GM20000 (cell line): ENCODE measurements at places on chromosomes 3 and 15.

GRCh38 chr3:123034120-123034519 is 6.6 kb upstream of the SEMA5B start:
- no peak for DNase-seq

GRCh38 chr3:22392286-22392685 is 641.3 kb upstream of the ZNF385D start:
- no peak for DNase-seq

- no peak for DNase-seq
These were observed 24.3 kb downstream of the ATP10A start for GRCh38 chr15:25838871-25839195.

DNA sequence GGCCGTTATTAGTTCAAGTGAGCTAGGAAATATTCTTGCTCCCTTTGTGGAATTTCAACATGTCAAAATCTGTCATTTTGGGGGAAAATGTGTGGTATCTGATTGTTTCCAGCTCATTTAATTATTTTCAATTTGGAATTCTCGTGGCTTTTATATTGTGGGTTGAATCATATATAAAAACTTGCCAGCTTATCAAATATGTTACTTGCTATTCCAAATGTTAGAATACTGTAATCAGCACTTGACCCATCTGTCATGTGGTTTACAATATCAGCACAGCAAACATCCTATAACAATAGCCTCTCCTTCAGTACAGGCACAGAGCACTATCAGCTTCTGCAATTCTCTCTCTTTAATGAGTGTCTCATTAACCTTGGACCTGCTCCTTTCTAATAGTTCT is 130.2 kb upstream of the FEZF2 start:
- DNase-seq, result no peak

GRCh38 chr3:138066383-138066782 is 49.0 kb downstream of the DZIP1L start:
- DNase-seq, result peak; percentile 46

DNA sequence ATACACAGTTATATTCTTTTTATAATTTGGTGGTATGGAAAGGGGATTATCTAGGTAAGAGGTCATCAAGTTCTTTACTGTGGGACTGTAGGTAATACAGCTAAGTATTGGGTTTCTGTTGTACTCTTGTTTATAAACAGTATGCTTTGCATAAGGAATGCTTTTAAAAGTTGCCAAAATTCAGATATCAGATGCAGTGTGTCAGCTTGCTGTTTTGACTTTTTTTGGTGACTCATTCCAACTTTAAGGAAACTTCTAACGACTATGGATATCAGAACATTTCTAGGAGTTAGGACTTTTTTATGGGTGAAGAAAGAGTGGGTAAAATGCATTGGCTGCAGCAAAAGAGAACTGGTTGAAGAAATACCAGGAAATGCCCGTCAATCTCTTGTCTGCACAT is 2.8 kb downstream of the SCAANT1 start:
- DNase-seq, result no peak

GRCh38 chr3:193590088-193590856 is 2.7 kb upstream of the OPA1 start:
- no peak for DNase-seq

DNA sequence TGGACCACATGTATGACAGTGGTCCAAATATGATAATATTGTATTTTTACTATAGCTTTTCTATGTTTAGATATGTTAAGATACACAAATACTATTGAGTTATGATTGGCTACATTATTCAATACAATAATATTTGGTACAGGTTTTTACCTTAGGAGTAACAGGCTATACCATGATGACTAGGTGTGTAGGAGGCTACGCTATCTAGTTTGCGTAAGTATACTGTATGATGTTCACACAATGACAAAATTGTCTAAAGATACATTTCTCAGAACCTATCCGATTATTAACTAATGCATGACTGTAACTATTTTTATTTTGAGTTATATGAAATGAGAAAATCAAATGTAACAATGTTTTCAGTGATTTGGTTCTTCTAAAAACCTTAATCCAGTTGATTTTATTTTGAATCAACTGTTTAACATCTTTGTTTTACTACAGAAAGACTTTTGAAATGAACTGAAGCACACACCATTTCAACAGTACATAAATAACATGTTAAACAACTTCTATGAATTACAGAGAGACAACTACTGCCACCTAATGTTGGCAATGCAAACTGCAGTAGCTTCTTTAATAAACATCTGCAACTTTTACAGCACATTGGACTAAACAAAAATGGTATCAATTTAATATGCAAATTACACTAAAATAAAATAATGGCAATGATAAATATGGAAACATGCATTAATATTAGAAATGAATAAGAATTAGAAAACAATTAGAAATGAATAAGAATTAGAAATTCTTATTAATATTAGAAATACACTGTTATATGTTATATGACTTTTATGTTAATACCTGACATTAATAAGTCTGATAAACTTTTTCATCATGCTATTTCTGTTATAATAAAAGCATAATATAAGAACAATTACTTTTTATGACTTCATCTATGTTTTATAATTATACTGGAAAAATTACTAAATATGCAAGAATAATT is 255.7 kb downstream of the MBNL1 start:
- peak; percentile 15 for DNase-seq

DNA sequence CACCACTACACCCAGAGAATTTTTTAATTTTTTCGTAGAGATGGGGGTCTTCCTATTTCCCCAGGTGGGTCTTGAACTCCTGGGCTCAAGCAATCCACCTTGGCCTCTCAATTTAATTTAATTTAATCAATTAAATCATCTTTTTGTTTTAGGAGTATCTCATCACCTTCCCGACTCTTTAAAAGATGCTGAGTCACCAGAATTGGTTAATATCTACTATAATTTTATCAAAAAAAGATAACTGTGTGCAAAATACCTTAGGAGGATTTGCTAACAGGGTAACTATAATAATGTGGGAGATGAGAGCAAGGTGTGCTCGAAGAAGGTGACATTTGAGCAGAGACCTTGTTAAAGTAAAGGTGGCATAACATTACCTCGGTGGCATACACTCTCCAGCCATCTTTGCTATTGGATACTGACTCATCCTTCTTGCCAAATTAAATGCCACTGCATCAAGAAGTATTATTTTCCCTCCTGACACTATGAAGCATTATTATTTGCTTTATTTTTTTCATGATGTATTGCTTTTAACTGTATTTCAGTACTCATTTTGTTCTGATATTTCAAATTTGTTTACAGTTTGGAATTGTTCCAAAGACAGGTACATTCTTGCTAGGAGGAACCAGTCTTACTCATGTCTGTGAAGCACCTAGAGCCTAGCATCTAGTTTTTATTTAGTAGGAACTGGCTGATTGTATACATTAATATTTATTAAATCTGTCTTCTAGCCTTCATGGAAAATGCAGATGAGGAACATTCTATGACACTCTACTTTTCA is 200.7 kb downstream of the MBNL1 start:
- no peak for DNase-seq
